ENCODE measurements at places on chromosomes 4 and X.

- no peak for DNase-seq
Observed at GRCh38 chr4:126130215-126130614, 815.5 kb downstream of the FAT4 start.

- DNase-seq: no peak
Observed at GRCh38 chr4:129488427-129488826, 392.5 kb downstream of the C4orf33 start.

- DNase-seq: no peak
Observed at GRCh38 chr4:37665333-37666320, 20.5 kb downstream of the RELL1 start.

DNA sequence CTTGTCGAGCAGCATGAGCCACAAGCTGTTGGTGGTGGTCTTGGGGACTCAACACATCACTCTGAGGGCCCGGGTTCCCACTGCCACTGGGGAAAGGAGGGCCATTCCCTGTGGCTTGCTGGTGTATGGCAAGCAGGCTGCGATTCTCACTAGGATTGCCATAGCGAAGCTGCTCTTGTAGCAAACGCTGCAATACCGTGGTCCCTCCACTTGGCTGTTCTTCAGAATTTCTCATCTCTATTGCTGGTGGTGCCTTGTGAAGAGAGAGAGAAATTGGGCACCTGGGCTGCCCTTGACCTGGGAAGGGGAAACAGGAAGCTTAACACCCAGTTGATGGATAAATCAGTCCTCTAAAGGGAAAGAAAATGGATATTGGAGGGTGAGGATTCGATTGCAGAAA is 17.7 kb downstream of the AMOT start:
- DNase-seq: no peak

GRCh38 chr4:169270810-169271691 is at the start of gene SH3RF1:
Gene SH3RF1, minus strand, starts transcription at chr4:169270956. Its CDS starts 1,744 bp downstream, at chr4:169269212.
- DNase-seq: peak; percentile 58

DNA sequence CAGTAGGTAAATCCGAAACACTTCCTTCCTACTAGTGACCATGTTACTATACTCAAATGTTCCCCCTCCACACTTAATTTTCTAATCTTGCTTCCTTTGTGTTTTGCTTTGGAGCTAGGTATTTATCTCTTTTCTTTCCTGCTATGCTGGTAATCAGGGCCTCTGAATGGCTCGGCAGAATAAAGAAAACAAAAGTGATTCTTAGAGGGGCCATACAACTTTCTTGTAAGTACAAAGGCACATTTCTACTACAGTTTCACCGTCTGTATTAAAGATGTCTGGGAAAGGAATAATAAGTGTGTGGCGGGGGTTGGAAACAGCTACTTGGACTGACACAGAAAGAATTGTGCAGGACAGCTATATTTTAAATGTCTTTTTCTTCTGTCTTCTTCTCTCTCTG is 50.3 kb downstream of the GPC3 start:
- DNase-seq: no peak

DNA sequence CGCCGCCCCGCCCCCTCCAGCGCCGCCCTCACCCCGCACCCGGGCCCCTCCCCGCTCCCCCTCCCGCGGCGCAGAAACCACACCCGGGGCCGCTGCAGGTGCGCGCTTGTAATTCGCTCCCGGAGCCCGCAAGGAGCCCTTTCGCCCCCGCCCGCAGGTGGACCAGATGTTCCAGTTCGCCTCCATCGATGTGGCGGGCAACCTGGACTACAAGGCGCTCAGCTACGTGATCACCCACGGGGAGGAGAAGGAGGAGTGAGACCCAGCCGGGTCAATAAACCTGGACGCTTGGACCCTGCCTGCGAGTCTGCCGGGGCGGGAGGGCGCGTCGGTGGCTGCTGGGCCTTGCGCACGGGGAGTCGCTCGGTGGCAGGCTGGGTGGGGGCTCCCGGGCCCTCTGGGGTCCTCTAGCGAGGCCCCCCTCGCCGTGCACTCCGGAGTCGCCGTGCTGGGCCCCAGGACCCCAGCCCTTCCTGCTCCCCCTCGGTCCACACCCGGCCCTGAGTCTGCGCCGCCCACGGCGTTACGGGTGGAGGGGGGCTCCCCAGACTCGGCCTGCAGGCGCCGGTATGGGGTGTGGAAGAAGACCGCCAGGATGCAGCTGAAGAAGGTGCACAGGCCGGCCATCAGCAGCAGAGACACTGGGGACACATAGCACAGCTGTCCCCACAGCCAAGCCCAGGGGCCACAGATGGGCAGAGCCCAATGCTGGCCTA is 7.1 kb downstream of the SLC49A3 start:
- DNase-seq: no peak

GRCh38 chr4:145734576-145735346 is 54.8 kb downstream of the C4orf51 start:
- DNase-seq: peak; percentile 92

GRCh38 chr4:142883040-142883832 is 37.1 kb upstream of the INPP4B start:
- DNase-seq: no peak

- no peak for DNase-seq
Observed at GRCh38 chr4:2469192-2469984, 482 bp downstream of the RNF4 start.

GRCh38 chr4:1244978-1245471 is 3.9 kb downstream of the CTBP1 start:
- no peak for DNase-seq

DNA sequence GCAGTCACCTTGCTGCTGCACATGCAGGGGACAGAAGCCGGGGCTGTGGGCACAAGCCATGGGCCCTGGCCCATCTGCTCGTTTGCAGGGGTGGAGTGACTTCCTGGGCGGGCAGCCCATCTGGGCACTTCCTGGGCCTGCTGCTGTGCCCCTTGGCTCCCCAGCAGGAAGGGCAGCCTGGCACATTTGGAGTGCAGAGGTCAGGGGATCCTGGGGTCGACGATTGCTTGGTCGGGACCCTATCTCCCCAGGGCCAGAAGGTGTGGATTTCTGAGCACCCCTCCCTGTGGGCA is 10.9 kb upstream of the MXD4 start:
- DNase-seq: no peak

GRCh38 chr4:54095110-54095825 is 4.7 kb upstream of the GSX2 start:
- no peak for DNase-seq

DNA sequence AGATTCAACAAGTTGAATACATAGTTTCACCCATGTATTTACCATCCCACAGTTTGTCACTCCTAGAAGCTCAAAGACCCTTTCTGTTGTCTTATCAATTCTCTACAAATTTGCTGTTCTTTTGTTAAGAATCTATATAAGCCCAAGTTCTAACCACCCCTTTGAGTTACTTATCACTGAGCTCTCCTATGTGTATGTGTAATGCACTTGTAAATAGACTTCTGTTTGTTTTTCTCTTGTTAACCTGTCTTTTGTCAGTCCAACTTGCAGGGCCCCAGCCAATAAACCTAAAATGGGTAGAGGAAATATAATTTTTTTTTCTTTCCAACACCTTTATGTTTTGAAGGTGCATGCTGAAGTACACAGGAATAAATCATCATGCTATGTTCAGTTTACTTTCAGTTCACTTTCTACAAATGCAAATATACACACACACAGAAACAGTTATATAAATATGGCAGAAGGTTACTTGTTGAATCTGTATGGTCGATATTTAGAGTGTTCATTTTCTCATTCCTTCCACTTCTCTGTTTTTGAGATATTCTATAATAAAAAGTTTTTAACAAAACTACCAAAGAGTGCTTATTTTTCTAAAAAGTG is 22.3 kb upstream of the CLOCK start:
- DNase-seq: no peak

GRCh38 chrX:66622209-66622608 is 16.7 kb downstream of the EDA2R start:
- DNase-seq: no peak

- no peak for DNase-seq
Observed at GRCh38 chrX:137426695-137427425, 139.1 kb upstream of the ZIC3 start.

DNA sequence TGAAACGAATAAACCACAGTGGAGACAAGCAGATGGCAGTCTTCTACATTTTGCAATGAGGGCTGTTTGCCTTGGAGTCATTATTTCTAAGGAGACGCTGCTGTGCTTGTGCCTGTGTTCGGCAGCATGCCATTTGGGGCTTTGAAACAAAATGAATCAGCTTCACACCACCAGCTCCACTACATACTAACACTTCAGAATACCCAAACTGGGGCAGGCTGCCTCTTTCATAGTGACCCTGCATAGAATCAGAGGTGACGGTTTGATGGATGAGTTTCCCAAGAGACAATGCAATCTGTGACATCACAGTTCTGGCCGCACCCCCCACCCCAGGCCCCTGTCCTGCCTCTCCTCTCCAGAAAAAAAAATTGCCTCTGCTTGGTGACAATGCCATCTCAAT is 57.1 kb upstream of the MID1 start:
- no peak for DNase-seq

DNA sequence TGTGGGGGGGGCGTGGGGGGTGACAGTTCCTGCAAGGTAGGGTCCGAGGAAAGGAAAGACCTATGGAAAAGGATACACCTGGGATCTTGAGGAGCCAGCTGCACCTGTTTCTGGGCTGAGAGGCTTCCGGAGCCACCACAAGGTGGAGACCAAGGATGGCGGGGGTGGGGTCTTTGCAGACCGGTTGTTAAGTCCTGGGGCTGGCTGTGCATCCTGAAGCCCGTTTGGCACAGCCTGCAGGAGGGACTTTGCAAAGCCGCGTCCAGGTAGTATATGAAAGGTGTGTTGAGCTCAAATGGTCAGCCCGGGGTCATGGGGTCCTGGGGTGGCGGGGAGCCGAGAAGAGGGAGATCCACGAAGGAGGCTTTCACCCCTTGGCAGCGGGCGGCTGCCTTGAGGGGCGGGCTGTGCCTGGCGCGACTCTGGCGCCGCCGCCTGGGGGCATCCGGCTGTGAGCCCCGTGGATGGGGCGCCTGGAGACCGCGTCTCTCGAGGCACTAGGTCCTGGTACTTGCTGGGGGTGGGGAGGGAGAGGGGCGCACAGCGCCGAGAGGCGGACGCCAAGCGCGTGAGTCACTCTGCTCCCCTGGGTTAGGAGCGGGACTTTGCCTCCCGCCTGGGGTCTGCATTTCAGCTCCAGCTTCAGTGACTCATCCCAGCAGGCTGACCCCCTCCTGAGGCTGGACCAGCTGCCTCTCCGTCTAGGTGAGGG is 58.2 kb upstream of the DYNLT3 start:
- DNase-seq: no peak

DNA sequence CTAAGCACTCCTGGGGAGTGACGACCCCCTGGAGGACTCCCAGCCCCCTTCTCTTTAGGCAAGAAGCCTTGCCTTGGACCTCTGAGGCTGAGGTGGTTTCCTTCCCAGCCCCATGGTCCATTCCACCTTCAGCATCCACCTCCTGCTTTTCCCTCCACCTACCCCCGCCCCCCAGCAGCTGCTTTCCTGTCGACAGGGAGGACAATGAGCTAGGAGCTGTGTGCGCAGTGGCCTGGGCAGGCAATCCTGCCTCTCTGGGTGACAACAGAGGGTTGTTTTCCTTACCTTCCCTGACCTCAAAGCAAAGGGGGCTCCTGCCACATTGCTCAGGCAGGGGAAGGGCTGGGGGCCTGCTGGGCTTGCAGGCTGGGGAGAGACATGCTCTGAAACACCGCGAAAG is 123.5 kb downstream of the BCOR start:
- DNase-seq: no peak

- no peak for DNase-seq
Observed at GRCh38 chrX:42188730-42189129, 265.4 kb upstream of the CASK start.

GRCh38 chr4:27946799-27947198 is 1086.2 kb downstream of the STIM2 start:
- no peak for DNase-seq

- DNase-seq: no peak
Observed at GRCh38 chr4:23922013-23922412, 32.2 kb upstream of the PPARGC1A start.

DNA sequence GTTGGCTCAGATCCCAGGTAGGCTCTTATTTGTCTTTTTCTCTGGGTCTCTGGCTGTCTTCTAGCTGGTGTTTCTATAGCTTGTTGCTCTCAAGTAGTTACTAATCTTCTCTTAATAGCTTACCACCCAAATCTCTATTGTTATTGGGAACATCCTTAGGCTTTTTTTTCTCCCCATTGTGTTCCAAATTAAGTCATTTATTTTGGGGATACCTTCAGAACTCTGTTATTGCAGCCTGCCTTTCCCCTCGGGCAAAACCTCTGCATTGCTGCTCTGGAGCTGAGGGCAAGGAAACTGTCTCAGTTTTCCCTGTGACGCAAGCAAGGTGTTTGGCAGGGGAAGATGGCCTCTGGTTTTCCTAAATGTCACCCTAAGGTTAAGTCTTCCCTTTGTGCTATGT is 338.1 kb upstream of the ZCCHC13 start:
- no peak for DNase-seq

DNA sequence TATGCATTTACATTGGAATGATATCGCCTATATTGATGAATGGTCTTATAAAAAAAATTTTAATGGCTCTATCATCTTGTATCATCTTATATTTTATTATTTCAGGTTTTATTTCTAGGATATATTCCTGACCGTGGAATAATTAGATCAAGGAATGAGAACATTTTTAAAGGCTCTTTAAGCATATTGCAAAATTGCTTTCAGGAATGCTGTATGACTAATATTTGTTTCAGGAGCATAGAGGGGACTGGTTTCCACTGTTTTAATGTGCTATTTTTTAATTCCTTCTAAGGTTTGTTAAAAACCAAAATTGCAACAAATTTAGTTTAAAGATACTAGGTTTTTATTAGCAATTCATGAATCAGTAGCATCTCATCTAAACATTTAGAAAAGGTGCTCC is 120.2 kb downstream of the BMPR1B start:
- DNase-seq: no peak

- peak; percentile 76 for DNase-seq
Observed at GRCh38 chr4:87118826-87119225, 101.6 kb downstream of the KLHL8 start.

DNA sequence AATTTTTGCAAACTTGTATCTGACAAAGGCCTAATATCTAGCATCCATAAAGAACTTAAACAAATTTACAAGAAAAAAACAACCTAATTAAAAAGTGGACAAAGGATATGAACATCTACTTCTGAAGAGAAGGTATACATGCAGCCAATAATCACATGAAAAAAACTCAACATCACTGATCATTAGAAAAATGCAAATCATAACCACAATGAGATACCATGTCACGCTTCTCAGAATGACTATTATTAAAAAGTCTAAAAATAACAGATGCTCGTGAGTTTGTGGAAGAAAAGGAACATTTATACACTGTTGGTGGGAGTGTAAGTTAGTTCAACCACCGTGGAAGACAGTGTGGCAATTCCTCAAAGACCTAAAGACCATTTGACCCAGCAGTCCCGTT is 24.0 kb downstream of the CEP44 start:
- DNase-seq: no peak

DNA sequence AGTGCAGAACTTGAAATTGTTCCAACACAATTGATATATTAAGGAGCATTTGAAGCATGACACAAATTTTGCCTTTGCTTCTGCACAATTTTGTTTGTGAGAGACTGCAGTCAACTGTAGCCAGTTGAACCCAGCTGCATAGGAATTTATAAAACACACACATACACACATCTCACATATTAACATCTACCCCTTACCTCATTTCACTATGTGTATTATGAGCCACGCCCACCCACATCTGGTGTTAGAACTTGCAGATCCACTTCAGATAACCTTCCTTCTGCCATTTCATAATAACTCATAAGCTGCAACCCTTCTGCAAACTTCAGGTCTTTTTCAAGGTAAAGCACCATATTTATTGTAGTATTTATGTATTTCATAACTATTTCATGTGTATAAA is 188.1 kb upstream of the WDFY3 start:
- DNase-seq: no peak

- peak; percentile 15 for DNase-seq
Observed at GRCh38 chr4:114378305-114378903, 220.2 kb upstream of the UGT8 start.
